ENCODE measurements at places on chromosomes 5 and 9.

DNA sequence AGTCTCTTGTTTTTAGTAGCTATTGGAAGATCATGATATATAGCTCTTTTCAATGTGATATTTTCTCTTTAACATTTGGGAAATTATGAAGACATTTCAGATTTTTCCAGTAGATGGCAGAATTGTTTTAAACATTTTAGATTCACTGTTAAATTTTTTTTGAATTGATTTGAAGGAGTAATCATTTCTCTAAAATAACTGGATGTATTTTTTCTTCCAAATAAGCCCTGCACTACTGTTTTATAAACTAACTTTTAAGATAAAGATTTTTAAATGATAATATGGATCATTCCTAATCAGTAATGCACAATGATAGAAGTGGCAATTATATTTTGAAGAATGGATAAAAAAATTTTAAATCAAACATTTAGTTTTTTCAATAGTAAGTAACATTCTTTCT is 14.2 kb downstream of the NDUFAF2 start:
- peak; percentile 25 for DNase-seq

DNA sequence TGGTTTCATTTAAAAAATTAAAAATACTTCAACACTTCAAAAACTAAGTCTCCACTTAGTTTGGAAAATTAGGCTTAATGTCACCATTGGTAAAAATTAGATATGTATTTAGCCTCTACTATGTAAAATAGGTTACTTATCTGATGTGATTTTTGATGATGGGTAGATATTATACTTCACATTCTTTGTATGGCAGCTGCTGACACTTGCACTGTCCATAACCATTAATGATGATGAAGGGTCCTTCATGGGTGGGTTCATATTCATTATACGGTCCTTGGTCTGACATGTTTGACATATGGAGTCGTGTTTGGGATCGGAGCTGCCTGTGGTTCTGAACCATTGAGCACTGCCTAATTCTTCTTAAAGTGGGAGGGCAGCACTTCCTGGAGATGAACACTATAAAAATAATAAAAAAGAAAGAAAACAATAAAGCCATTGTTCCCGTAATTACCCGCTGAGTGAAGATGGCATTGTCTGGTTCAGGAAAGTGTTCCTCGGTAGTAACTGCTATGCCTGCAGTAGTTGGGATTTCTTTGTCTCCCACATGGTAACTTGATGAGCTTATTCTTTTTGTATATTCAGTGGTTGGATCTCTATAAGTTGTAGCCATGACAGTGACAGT is 2.2 kb downstream of the LRRTM2 start:
- DNase-seq = no peak

- no peak for DNase-seq
Measured at GRCh38 chr5:58066557-58066956, 393.3 kb downstream of the PLK2 start.

GRCh38 chr5:83219495-83219894 is 142.1 kb downstream of the XRCC4 start:
- no peak for DNase-seq

- no peak for DNase-seq
Measured at GRCh38 chr9:95087659-95088242, 229.8 kb downstream of the FANCC start.

DNA sequence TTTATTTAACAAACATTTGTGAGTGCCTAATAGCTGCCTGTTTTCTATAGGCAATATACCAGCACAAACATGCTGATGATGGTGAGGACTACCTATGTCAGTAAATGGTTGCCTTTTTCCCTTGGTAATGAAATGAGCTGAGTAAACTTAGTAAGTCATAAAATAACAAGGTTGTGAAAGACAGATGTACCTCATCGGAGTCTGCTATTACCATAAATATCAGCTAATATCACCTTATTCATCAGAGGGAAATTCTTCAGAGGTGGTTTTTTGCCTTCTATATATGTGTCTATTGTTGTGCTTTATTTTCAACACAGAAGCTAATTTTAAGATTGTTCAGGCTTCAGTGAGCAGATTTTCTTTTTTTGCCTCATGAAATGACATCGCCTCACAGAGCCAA is 1040.5 kb downstream of the DTWD2 start:
- DNase-seq = no peak

GRCh38 chr5:84382363-84383295 is 2.1 kb downstream of the EDIL3 start:
- peak; percentile 42 for DNase-seq

DNA sequence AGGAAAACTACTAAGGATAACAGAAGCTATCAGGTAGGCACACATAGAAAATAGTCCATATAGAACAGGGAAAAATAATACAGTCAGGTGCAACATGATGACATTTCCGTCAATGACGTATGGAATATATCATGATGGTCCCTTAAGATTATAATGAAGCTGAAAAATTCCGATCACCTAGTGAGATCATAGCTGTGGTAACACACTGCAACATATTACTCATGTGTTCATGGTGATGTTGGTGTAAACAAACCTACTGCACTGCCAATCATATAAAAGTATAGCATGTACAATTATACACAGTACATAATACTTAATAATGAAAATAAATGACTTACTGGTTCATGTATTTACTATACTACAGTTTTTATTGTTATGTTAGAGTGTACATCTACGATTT is 60.0 kb downstream of the MEGF9 start:
- DNase-seq = no peak

DNA sequence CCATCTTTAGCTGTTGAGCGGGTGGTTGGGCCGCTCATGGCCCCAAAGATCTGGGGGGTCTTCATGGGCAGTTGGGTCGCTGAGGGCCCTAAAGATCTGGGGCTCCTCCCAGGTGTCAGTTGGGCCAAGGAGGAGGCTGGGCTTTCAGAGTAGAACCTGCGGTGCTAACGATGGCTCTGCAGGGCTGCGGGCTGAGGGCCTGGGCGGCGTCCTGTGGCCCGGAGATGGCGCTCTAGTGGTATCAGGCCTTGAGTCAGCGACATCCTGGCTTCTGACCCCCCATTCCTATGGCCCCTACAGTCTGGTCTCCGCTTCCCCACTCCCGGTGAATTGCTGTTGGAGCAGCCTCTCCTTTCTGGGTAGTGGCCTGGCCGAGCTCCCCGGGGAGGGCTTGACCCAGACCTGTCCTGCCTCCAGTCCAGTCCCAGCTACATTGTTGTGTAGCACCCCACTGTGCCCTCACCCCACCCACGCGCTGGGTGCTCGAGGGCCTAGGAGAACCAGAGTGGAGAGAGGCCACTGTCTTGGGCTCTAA is 640 bp downstream of the C5orf58 start:
- DNase-seq = no peak

DNA sequence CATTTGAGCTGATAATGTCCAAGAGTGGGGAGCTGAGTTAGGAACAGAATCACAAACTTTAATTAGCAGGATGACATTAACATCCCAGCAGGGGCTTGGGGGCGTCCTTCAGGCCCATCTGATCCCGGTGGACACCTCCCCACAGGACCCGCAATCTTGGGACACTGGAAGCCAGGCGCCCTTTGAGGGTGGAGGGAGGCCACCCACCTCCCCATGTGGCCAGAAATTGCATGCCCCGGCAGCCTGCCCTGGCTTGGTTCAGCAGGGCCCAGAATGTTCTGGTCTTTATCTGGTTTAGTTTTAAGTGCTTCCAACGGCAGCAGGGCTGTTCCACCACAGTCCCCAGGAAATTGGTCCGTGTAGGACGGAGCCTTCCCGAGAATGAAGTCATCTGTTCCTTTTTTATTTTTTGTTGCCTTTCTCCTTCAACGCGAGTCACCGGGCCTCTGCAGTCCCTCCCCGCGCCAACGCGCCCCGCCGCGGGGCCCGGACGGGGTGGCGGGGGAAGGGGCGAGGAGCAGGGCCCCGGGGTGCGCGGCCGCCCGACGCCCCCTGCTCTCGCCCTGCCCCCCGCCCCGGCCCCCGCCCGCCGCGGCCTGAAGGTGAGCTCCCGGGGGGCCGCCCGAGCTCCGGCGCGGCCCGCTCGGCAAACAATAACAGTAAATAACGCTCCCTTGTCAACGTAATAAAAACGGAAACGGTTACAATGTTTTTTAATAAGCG is 207.9 kb downstream of the C9orf50 start:
- no peak for DNase-seq

DNA sequence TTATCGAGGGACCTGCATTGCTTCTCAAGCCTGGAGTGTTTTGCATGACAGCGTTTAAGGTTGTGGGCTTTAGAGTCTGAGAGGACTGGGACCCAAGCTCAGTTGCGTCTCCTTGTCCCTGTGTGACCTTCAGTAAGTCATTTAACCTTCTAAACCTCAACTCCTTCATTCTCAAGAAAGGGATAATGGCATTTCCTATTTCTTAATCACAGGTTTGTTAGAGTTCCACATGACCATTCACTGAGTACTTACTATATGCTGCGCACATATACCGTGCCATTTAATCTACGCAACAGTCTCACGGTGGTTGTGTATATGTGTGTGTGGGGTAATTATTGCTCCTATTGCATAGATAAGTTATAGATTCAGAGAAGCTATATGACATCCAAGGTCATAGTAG is 76.3 kb downstream of the MACROH2A1 start:
- no peak for DNase-seq

GRCh38 chr5:177176175-177176711 is 42.7 kb downstream of the NSD1 start:
- DNase-seq = no peak

Data from KG1 (cell line).